ENCODE measurements at places on chromosomes 5 and 9.

DNA sequence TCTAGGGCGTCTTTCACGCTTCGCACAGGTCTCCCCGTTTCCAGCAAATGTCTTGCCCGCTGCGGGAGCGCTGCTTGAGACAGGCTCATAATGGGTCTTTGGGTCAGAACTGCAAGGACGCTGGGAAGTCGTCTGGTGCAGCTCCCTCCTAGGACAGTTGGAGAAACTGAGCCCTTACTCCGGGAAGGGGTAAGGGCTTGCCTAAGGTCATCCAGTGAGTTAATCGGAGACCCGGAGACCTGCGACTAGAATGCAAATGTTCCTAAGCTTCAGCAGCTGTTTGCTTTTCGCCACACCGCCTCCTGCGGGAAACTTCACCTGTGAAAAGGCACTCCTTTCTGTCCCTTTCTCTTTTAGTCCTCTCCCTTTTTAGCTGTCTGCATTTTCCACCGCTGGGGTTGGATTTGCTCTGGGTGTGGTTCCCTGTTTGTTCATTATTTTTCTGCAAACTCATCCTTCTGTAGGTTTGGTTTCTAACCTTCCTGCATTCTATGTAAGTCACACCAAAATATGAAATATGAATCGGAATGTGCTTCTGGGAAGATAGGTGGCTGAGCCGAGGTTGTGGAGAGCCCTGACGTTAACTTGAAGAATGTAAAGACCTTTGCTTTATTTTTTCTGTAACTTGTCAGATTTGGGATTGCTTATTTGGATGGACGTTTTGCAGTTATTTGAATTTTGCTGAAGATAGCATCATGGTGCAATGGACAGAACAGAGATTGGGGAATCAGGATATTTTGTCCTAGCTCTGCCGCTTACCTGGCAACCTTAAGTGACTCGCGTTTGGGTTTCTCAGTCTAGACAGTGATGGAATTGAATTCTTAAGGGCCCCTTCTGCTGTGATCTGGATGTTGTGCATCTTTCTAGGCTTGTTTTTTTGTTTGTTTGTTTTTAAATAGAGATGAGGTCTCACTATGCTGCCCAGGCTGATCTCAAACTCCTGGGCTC lies 909 bp downstream of the SLC36A1 start:
- DNase-seq: no peak

GRCh38 chr5:101877451-101877850 lies 418.6 kb downstream of the SLCO4C1 start:
- no peak for DNase-seq

- no peak for DNase-seq
Measured at GRCh38 chr9:122346478-122347347, 24.1 kb upstream of the PTGS1 start.

DNA sequence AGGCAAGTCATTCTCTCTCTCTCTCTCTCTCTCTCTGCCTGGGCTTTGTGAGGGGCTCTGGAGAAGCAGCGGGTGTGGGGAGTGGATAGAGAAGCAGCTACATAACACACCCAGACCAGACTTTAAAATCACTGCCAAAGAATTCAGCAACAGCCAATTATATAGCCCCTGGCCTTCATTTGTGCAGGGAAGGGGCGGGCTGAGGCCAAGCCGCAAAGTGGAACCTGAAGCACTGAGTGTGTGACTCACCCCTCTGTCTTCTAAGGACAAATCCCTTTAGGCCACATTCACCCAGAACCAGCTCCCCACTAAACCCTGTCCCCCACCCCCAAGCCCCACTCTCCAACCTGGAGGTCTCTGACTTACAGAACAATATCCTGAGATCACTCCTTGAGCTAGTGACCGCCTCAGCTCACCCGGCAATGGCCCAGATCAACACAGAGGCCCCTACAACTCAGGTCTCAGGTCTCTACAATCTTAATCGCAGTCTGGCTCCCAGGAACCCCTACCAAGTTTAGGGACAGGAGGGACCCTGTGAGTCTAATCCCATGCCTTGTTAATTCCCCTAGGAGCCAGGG lies 6.0 kb downstream of the B4GALT1 start:
- DNase-seq: peak; percentile 99

DNA sequence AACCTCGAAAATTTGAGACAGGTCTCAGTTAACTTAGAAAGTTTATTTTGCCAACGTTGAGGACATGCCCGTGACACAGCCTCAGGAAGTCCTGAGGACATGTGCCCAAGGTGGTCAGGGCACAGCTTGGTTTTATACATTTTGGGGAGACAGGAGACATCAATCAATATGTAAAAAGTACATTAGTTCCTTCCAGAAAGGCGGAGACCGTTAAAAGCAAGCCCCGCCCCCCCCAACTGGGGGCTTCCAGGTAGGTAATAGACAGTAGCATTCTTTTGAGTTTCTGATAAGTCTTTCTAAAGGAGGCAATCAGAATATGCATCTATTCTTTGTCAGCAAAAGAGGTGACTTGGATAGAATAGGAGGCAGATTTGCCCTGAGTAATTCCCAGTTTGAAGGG lies 599 bp upstream of the MOCS2 start:
- DNase-seq: no peak

GRCh38 chr9:76605321-76605900 lies 146.4 kb downstream of the GCNT1 start:
- no peak for DNase-seq

DNA sequence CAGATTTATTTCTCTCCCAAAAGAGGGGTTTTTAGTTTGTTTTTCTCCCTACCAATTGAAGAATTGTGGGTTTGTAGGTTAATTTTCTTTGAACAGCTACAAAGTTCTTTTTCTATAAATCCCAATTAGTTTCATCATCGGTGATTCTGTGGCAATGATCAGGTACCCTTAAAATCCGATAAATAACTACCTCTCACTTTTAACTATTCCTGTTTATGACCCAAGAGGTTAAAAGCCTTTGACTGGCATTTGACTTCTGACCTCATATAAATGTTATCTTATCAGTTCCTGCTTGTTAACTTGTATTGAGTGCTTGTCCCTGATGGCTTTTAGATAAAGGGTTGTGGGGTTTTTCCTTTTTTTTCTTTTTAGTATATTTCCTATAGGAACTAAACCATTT lies 124.4 kb upstream of the TMEM161B start:
- DNase-seq: no peak

GRCh38 chr5:91382530-91383026 lies 539 bp downstream of the ARRDC3 start:
- DNase-seq: peak; percentile 18

DNA sequence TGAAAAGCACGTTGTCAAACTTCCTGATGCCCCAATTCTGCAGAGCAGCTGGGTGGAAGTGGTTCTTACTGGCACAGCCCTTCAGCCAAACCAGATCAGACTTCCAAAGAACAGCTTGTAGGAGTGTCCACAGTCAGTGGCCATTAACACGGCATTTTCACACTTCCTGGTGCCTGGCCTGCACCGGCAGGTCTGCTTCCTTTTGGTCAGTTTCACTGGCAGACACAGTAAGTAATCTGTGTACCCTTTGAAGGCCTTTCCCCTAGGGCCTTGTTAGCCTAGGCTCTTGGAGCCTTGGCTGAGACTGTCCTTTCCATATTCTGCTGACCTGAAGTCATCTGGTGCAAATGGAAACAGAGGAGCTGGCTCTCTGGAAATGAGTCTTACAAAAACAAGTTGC lies 297.5 kb upstream of the TNC start:
- DNase-seq: no peak
